ENCODE measurements at places on chromosomes 2 and 18.

GRCh38 chr2:189372688-189373257 lies 68.5 kb upstream of the WDR75 start:
- DNase-seq: no peak

GRCh38 chr2:66679442-66679841 lies 244.5 kb downstream of the MEIS1 start:
- no peak for DNase-seq

GRCh38 chr18:70808481-70809056 lies 519.7 kb downstream of the SOCS6 start:
- DNase-seq: no peak

GRCh38 chr18:9287036-9287435 lies 47.5 kb upstream of the TWSG1 start:
- DNase-seq: no peak
